ENCODE measurements at places on chromosomes 4 and X. TPM values are rescaled to one million over a fixed set of nuclear protein-coding genes. Genes with fewer than 3 reads are reported as not detected.

The MGARP gene
- total RNA-seq, result 3.4 TPM

DNA sequence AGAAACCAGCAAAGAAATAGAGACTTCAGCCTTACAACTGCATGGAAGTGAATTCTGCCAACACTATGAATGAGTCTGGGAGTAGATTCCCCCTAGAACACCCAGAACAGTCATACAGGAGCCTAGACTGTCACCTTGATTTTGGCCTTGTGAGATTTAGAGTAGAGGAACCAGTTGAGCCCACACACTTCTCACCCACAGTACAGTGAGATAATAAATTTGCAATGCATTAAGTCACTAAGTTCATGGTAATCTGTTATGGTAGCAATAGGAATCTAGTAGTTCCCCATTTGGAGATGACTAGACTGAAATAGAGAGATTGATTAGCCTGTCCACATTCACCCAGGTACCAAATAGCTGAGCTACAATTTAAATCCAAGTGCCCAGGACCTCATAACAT lies 59.0 kb downstream of the FAM13A start:
- no peak for DNase-seq

The EREG gene
- total RNA-seq, result not detected

The MMAA gene
- total RNA-seq, result 9.1 TPM

DNA sequence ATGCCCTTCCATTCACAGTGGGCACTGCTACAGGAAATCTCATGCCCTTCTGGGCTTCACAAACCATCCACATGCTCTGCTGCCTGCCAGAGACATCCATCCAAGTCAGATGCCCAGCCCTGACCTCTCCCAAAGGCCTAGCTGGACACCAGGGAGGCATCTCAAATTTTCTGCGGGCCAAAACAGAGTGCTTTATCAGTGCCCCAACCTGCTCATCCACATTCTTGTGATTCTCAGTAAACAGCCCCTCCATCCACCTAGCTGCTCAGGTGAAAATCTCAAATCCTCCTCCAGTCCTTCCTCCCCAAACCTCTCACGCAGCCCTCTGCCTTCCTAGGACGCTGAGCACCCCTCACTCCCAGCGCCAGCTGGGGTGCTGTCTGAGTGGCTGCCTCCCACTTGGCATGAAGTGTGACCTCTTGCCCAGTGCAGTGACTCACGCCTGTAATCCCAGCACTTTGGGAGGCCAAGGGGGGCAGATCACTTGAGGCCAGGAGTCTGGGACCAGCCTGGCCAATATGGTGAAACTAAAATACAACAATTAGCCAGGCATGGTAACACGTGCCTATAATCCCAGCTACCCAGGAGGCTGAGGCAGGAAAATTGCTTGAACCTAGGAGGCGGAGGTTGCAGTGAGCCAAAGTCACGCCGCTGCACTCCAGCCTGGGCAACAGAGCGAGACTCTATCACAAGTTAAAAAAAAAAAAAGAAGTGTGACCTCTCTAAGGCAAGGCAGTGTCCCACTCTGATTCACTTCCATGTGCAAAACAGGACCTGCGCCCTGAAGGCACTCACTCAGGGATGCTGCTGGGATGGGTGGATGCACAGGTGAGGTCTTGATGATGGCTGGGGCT lies 1.7 kb upstream of the AFAP1 start:
- DNase-seq, result no peak

The NSUN7 gene
- 2.4 TPM for total RNA-seq

- no peak for DNase-seq
Measured at GRCh38 chrX:134148172-134148692, 88.8 kb upstream of the CCDC160 start.

The RIBC1 gene
- total RNA-seq, result 0.99 TPM

DNA sequence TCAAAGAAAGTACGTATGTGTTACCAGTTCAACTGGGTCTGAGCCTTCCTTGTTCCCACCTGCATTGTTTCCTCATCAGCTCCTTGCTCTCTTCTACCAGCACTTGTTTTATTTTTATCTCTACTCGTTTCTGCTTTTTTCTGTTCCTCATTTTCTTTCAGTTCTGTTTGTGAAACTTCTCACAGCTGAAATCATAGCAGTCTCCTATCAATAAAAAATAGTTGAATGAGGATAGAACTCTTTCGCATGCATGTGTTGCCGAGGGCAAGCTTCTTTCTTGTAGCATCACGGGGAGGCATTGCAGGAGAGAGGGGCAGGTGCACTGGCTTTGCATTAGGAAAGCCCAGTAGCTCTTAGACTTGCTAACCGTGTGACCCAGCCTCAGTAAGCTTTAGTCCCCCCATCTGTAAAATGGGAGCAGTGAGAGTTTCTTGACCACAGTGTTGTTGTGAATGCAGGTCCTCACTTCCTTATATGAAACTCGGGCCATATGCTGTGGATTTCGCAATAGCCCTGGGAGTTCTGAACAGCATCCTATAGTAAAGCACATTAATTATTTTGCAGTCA lies 24.7 kb downstream of the OFD1 start:
- no peak for DNase-seq

GRCh38 chr4:93743022-93743421 lies 85.5 kb upstream of the ATOH1 start:
- DNase-seq, result no peak

DNA sequence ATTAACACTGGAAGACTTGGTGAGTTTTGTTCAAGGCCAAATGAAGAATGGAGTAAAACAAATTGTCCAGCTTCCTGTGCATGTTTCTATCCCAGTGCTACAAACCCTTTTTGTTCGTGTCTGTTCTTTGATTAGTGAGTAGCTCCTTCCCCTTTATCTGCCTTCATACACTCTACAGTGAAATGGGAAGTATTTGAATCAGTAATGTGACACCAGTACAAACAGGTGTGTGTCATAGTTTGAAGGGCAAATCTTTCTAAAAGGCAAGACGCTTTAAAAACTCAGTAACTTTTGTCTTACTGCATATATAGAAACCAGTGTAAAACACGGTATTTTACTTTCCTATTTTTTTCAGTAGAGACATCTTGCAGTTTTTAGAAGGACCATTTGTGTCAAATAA lies 5.9 kb downstream of the ARHGEF38 start:
- no peak for DNase-seq

DNA sequence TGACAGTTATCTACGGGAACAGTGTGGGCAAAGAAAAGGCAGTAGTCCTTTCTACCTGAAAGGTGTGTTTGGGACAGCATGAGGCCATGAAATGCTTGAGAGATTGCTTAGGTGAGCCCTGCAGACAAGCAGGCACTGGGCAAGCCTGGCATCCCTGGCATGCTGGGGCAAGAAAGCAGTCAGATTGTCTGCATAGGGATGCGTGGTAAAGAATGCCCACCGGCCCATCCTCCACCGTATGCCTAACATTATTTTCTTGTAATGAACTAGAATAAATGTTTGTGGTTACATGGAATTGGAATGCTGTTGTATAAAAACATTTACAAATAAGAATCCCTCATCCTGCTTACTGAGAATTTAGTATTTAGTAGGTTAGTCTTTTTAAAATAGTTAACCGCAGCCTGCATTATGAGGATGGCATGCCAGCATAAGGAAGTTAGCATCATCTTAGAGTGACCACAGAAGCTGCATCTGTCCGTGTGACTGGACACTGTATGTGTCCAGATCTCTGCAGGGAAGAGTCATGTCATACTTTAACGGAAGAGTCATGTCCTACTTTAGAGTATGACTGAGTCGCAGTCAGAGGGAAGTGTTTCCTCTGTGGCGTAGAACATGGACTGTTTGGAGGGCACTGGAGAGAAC lies 18.9 kb downstream of the ZBTB49 start:
- no peak for DNase-seq

The MID2 gene
- total RNA-seq, result 19.8 TPM

DNA sequence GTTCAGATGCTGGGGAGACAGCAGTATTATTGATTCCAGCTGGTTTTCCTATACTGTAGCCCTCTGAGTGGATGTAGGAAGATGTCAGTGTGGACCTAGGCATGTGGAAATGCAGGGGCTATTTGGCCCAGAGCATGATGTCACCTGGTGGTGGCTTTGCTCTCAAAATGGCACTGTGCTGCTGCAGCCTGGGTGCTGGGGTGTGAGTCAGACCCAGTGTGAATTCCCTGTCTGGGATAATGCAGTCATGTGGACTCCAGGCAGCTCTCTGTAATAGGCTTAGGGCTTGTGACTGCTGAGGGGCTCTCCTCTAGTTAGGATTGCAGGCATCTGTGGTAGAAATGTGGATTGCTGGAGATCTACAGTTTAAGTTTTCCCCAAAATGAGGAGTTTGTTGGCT lies 70.7 kb downstream of the DCAF8L2 start:
- DNase-seq, result no peak

DNA sequence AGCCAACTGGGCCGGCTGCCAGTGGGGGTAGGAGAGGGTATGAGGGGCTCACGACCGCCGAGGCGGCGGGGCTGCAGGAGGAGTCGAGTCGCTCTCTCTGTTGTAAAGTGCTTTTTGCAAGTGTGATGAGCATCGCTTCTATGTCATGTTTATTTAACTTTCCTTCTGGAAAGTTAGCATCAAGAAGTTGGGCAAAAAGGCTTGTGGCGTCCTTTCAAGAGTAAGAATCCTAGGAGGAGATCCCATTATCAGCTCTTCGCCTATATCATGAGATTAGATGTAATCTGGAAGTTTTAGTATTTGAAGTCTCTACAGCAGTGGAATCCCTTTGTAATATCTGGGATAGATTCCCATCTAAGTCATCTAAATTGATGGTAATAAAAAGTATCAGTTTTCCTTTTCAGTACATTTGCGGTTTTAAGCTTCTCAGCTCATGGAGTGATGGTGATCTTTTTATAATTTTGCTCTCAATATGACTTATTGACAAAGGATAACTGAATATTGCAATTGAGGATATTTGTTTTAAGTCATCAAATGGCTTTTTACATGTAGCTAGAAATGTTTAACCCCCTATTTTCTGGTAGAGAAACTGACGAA lies 1.7 kb downstream of the GALNT7 start:
- no peak for DNase-seq

The AASDH gene
- total RNA-seq, result 7.9 TPM

The ATXN3L gene
- total RNA-seq, result not detected

DNA sequence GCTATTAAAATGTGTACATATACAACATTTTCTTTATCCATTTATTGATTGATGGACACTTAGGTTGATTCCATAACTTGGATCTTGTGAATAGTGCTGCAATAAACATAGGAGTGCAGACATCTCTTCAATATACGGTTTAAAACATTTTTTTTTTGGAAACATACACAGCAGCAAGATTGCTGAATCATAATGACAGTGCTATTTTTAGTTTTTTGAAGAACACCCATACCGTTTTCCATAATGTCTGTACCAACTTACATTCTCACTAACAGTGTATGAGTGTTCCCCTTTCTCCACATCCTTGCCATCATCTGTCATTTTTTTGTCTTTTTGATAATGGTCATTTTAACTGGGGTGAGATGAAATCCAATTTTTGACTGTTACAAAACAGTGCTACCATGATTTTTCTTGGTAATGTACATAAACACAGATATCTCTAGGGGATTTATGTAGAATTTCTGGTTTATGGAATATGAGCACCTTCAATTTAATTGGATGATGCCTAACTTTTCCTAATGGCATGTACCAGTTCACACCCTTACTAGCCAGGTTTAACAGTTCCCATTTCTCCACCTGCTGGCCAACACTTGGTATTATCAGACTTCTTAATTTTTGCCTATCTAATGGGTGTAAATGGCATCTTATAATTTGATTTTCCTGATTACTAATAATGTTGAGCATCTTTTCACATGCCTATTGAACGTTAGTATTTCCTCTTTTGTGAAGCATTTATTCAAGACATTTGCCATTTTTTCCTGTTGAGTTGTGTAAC lies 21.0 kb upstream of the TMSB15B start:
- no peak for DNase-seq

GRCh38 chr4:170106900-170107299 lies 17.1 kb upstream of the AADAT start:
- DNase-seq, result no peak

DNA sequence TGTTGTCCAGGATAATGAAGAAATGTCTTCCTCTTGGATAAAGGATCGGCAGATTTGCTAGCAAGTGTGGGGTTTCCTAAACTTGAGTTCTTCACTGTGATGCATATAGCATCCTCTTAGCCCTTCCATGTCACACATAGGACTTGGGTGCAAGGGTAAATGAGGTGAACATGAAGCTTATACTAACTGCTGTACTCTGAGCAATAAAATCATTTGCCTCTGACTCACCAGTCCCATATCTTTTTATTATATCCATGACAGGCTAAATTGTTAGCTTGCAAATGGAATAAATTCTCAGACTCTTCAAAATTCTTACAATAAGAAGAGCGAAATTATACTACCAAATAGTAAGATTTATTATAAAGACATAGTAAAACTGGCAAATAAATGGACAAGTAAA lies 14.7 kb upstream of the TBC1D1 start:
- DNase-seq, result no peak

GRCh38 chr4:13918110-13918509 lies 290.6 kb upstream of the BOD1L1 start:
- DNase-seq, result no peak

DNA sequence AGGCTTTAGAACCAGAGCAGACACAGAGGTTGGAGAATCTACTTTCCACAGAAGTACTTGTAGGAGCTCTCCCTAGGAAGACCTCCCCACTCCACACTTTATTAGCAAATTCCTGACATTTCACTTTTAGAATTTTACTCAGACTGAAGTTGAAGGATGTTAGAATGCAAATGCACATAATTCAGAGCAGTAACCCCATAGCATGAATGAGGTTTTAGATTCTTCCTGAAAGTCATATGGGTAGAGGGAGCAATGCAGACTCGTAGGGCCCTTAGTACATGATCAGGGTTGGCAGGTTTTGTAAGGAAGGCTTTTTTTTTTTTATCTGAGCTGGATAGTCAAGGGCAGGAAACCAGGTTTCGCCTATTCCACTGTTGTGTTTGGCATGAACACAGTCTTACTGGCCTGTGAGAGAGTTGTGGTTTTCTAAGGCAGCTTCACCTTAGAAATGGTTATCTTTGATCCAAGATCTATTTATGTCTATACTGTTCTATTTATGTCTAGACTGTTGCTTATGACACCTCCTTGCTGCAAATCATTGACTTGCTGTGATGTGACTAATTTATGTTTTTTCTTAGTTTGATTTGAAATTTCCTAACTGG lies 48.9 kb downstream of the SPATA18 start:
- no peak for DNase-seq

DNA sequence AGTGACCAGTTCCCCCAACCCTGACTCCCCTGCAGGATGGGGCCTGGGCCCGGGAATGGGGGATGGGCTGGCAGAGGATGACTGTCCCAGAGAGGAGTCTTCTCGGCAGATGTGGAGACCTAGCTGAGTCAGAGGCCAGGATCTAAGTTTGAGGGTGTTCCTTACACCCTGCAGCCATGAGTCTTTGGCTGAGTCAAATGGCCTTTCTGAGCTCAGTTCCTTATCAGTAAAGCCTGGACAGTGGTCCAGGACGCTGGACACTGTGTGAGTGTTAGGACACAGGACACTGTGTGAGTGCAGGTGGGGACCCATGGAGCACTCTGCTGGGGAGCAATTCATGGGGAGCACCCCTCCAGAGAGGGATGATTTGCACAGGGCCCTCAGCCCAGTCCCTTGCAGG lies 5.0 kb downstream of the IL9R start:
- DNase-seq, result no peak

DNA sequence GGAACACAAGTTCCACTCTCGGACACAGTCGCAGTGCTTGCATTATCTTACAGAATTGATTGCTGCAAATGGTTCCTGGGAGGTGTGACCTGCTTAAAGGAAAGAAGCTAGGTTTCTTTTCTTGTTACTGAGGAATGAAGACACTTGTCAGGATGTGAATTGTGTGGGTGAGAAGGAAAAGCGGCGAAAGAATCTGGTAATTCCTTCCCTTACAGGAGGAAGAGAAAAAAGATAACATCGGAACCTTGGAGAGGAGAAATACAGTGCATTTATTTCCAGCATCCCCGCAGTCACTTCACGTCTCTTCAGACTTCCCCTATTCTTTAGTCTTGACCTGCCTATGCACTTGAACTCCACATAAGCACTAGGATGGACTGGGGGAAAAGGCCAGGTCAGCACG lies 389 bp upstream of the CCSER1 start:
- DNase-seq, result no peak

The VSIG4 gene
- total RNA-seq, result not detected
